ENCODE measurements at places on chromosomes 3 and 15. TPM values are rescaled to one million over a fixed set of nuclear protein-coding genes. Genes with fewer than 3 reads are reported as not detected.

DNA sequence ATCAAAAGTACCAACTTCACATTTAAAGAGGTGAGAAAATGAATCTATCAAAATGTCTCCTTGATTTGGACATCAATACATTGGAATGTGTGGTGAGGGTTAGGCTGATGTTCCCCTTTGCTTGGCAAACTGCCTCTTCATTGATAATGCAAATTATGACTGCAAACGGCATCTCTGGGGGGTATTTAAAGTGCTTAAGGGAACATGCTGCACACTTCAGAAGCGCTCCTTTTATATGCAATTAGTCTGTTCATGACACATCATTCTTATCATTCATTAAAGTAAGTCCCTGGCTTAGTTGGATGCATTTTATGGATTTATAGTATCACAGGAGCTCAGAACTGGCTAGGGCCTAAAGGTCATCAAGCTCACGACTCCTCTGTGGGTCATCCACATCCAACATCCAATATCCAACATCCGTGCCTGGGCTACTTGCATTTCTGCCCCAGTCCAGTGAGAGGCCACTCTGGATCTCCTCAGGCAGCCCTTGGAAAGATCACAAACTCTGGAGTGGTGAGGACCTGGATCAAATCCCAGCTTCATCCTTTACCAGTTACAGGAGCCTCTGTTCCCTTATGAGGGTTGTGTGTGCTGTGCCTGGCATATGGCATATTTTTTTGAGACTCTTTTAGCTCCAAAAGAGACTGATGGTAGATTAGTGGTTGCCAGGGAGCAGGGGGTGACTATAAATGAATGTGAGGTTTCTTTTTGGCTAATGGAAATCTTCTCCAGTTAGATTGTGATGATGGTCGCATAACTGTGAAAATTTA, 136.8 kb upstream of the FOXB1 start:
- no peak for DNase-seq

ASB14 gene
- total RNA-seq, result not detected

DNA sequence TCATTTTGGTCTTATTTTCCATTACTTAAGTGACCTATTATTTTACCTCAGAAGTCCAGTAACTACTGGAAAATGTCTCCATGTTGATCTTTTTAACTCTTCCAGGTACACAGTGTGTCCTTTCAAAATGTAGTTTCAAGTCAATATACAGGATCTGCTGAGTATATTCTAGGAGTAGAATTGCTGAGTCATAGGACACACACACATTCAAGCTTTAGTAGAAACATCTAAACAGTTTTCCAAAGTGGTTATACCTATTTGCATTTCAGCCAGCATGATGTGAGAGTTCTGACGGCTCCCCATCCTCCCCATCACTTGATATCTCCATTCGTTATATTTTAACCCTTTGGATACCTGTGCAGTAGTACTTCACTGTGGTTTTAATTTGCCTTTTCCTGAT, 271.9 kb downstream of the MCTP2 start:
- DNase-seq, result no peak

SLC35A5 gene
- 21.4 TPM for total RNA-seq

SERINC4 gene
- 0.12 TPM for total RNA-seq

GRCh38 chr15:23370578-23370977, 16.0 kb downstream of the GOLGA8S start:
- no peak for DNase-seq

DNA sequence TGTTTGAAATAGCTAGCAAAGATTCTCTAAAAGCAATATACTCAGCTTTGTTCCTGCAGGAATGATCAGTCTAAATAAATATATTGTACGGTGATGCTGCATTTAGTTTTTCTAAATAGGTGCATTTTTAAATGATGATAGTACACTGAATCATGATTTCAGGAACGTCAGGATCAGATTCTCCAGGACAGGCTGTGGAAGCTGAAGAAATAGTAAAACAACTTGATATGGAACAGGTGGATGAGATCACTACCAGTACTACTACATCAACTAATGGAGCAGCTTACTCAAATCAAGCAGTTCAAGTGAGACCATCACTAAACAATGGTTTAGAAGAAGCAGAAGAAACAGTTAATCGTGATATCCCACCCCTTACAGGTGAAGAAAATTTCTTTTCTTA, 46.3 kb upstream of the EIF3J start:
- DNase-seq, result no peak

DNA sequence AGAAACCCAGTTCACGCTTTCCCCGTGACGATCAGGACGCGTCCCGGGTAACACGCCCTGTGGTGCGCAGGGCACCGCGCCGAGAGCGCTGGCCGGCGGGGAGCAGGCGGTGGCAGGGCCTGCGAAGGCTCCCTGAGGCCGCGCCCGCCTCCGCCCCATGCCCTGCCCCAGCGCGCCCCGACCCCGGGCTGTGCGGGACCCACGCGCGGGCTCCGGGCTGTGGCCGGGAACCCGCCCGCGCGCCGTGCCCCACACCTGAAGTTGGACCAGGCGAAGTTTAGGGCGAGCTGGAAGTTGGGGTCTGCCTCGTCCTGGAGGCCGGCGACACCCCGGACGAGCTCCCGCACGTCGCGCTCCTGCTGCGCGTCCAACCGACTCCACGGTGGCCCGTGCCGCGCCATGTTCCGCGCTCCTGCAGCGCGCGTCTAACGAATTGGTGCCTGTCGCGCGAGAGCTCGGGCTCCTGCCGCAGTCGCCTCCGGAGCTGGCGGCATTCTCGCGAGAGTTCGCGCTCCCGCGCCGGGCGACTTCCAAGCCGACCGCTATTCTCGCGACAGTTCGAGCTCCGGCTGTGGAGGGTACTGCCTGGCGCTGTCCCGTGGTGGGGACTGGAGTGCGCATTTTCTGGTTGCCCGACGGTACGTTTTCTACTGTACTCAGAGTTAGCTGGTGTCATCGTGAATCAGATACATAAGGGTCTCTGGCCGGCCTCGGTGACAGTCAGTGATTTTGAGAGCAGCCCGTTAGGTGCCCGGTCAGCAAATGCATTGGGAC, at the start of gene TUBGCP5:
Gene TUBGCP5 (minus strand): TSS at position 427 of the 774 bp plus-strand sequence. CDS start 26 bp downstream, at position 401.
- DNase-seq, result peak; percentile 96

HGD gene
- total RNA-seq, result 0.59 TPM

- no peak for DNase-seq
Observed at GRCh38 chr15:100909565-100909964, 9.6 kb upstream of the LRRK1 start.

AADAC gene
- 3.8 TPM for total RNA-seq

GRCh38 chr15:88894348-88894818, 961 bp downstream of the HAPLN3 start:
- DNase-seq, result no peak

PRICKLE2 gene
- total RNA-seq, result 0.05 TPM

- DNase-seq, result no peak
Observed at GRCh38 chr3:48414376-48415250, 15.3 kb downstream of the PLXNB1 start.

GRCh38 chr3:130687327-130687726, 59.3 kb downstream of the PIK3R4 start:
- DNase-seq, result no peak

NR1I2 gene
- 0.07 TPM for total RNA-seq

DNA sequence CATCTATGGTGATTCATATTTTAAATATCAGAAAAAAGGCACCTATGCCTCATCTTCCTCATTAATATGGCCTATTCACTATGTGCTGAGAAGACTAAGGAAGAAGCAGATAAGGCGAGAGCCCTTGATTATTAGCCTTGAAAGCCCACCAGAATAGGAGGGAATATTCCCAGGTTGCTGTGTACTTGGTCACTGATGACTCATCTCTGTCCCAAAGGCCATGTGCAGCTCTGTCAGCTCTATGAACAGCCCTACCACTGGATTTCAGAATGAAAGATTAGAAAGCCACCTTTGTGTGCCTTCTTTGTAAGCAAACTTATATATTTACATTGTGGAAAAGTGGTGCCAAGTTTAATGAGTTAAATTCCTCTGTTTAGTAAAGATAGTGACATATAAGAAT, 211.5 kb downstream of the NFKBIZ start:
- no peak for DNase-seq

ZNF106 gene
- total RNA-seq, result 28.5 TPM

MYRIP gene
- 0.44 TPM for total RNA-seq

- no peak for DNase-seq
Observed at GRCh38 chr3:194574639-194575483, 58.4 kb downstream of the TMEM44 start.

GRCh38 chr3:46578973-46579755, 13.1 kb upstream of the LRRC2 start:
- no peak for DNase-seq
